ENCODE measurements at places on chromosomes 6 and 20.

GRCh38 chr6:98044791-98045470, 761.9 kb upstream of the MMS22L start:
- DNase-seq = no peak

- no peak for DNase-seq
These were observed 5.2 kb upstream of the HMGN3 start for GRCh38 chr6:79239536-79240168.

DNA sequence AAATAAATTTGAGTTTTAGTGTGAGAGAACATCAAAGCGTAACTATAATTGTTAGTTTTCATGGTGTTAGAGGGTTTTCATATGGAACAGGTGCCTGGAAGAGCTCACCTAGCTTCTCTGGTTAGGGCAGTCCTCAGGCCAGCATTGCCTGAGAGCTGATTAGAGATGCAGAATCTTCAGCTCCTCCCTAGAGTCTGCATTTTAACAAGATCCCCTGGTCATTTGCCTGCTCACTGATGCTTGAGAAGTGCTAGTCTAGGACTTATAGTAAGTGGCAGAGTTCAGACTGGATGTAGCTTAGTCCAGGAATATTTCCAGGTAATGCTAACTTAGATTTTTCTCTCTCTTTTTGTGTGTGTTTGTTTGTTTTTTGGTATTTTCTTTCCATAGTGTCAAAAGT, 21.7 kb upstream of the SMIM26 start:
- DNase-seq = no peak

GRCh38 chr6:169853196-169854082, 102.0 kb downstream of the ERMARD start:
- no peak for DNase-seq

DNA sequence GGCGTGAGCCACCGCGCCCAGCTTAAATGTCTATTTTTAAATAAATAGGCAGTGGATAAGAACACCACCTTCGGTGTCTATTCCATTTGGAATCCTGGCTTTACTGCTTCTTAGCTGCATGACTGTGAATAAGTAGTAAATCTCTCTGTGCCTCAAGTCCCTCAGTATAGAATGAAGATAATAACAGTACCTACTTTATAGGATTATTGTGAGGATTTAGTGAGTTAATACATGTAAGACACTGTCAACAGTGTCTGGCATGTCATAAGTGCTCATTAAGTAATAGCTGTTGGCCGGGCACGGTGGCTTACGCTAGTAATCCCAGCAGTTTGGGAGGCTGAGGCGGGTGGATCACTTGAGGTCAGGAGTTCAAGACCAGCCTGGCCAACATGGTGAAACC, 10.1 kb downstream of the TPX2 start:
- DNase-seq = no peak

- no peak for DNase-seq
These were observed 55.2 kb upstream of the MAFB start for GRCh38 chr20:40744072-40744817.

GRCh38 chr6:134585517-134585873, 267.6 kb upstream of the SGK1 start:
- no peak for DNase-seq

DNA sequence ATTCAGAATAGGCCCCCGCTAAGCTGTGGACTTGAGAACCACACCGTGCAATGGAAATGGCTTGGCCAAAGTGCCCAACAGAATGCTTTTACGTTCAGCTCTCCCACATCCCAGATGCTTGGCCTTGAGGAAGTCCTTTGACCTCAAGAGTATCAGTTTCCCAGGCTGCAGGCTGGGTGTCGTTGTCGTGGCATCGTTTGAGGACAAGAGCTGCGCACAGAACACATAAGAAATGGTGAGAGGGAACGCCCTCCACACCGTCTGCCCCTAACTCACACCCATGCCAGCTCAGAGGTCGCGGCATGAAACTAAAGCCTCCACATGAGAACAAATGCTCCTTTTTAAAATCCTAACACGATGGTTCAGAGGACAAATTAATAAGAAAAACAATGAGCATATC, 37.0 kb downstream of the NFATC2 start:
- DNase-seq = no peak

DNA sequence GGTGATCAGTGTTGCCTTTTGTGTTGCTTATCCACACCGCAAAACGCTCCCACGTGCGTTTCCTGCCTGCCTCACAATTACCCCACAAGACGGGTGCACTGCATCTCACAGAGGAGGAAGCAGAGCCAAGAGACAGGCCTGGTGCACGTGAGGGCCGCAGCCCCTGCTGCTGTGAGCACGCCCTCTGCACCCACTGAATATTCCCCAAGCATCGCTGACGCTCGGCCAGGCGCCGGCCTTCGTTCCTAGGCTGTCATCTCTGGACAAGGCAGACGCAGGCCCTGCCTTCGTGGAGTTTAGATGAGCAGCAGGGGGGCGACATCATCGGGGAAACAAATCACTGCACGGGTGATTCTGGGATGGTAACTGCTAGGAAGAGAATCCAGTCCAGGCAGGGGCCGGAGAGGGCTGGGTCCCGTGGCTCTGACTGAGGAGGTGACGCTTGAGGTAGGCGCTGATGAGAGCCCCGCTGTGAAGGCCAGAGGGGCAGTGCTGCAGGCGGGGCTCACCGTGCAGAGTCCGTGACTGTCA, 162.4 kb upstream of the QKI start:
- no peak for DNase-seq

- no peak for DNase-seq
These were observed 11.1 kb upstream of the NOTCH4 start for GRCh38 chr6:32234934-32235333.

DNA sequence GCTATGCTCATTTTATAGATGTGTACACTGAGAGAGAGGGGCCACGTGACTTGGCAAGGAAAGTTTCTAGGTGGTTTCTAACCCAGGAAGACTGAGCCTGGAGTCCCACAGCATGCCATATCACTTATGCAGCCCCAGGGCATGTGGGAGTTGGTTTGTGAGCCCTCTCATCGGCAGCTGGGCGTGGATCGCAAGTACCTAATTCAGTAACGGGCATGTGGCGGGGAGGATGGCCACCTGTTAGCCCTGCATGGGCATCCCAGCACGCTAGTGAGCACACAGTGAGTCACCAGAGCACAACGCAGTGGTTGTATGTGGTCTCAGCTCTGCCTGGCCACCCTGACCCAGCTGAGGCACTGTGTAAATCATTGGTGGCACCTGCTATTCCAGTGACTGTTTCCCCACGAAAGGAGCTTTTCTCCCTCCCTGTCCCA, 88.3 kb downstream of the NINL start:
- DNase-seq = no peak

DNA sequence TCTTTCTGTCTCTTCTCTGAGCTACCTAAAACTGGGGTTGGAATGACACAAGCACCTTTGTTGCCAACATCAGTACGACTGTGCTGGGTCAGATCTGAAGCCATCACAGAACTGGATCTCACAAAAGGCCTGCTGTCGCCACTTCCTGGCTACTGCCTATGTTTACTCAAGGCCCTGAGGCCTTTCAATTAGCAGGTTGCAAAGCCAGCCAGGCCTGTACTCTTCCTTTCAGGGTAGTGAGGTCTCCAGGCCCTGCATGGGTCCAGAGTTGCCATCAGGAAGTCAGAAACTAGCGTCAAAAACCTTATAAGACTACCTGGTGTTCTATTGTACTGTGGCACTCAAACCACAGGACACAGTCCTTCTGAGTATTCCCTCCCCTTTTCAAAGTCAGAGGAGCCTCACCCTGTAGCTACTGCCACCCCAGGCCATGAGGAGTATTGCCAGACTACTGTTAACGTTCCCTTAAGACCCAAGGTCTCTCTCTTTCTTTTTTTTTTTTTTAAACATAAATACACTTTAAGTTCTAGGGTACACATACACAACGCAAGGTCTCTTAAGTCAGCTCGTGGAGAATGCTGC, 937.4 kb upstream of the GJE1 start:
- DNase-seq = no peak

DNA sequence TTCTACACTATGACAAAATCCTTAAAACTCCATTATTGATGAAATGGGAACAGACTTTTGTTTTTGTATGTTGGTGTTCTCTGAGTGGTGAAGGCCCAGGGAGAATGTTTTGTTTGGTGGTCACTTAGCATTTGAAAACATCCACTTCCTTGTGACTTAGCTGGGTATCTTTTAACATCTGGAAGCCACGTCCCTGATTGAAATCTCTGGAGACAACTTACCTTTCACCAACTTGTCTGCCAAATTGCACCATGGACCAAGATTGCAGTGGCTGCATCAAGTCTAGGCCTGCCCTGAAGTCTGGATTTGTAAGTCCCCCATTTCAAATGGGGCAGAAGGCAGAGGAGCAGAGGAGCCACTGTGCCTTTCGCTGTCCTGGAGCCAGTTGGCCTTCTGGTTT, 534 bp upstream of the EFCAB8 start:
- no peak for DNase-seq

DNA sequence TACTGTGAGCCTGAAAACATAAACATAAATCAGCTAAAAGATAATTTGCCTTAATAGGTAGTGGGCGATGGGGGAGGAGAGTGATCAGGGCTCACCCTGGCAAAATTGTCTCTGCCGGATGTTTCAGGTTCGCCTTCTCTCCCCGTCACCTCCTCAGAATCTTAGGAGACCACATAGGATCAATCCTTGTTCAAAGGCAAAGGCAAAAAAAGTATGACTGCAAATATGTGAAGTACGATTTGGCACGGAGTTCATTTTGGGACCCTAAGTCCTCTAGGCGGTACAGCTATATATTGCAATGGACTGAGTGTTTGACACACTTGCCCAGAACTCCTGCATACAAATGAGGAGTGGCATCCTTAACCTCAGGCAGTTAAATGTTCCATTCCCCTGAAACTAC, 649.2 kb upstream of the FLRT3 start:
- DNase-seq = no peak

DNA sequence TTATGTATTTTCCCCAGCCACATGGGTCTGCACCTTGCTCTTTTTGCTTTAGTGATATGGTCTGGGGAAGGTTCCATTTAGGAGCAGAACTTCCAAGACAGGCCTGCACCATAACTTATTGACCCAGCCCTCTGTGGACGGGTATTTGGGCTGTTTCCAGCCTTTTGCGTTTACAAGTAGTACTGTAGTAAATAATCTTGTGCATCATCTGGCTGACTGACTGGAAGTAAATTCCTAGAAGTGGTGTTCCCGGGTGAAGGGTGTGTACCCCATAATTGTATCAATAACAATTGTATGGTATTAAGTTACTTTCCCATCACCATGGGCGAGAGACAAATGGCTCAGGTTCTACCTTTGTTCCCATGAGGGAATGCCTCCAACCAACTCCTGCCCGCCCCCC, 31.6 kb downstream of the SPDEF start:
- no peak for DNase-seq

- no peak for DNase-seq
These were observed 372.7 kb downstream of the CBLN4 start for GRCh38 chr20:55632592-55632991.

DNA sequence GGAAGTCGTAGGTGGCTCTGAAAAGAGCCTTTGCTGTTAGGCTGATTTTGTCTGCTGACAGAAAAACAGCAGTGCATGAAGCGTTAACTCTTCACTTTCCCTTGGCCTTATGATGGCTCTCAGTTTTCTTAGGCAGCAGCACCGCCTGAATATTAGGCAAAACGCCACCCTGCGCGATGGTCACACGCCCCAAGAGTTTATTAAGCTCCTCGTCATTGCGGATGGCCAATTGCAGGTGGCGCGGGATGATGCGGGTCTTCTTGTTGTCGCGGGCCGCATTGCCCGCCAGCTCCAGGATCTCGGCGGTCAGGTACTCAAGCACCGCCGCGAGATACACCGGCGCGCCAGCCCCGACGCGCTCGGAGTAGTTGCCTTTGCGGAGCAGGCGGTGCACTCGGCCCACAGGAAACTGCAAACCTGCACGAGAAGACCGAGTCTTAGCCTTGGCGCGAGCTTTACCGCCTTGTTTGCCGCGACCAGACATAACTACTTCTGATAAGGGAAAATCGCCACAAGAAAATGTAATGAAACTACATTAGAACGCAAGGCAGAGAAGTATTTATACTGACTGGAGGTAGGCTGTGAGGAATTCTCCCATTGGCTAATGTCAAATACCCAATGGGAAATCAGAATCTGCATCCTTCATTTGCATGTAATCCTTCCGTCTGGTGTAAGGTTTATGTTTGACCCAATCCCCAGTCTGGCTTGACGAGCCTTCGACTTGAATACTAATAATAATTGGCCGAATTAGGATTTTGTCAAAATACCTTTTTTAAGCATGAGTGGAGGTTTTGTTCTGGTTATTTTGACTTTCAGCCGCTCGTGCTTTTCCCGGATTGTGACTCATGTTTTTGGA, 53.9 kb upstream of the HFE start:
- DNase-seq = peak; percentile 86

GRCh38 chr6:155347800-155348199, 33.5 kb upstream of the TFB1M start:
- no peak for DNase-seq

- no peak for DNase-seq
These were observed 64.9 kb upstream of the PAX1 start for GRCh38 chr20:21640556-21640955.

GRCh38 chr20:25418776-25419175, 11.3 kb downstream of the GINS1 start:
- DNase-seq = no peak

GRCh38 chr6:33813990-33814985, 10.5 kb upstream of the MLN start:
- no peak for DNase-seq

DNA sequence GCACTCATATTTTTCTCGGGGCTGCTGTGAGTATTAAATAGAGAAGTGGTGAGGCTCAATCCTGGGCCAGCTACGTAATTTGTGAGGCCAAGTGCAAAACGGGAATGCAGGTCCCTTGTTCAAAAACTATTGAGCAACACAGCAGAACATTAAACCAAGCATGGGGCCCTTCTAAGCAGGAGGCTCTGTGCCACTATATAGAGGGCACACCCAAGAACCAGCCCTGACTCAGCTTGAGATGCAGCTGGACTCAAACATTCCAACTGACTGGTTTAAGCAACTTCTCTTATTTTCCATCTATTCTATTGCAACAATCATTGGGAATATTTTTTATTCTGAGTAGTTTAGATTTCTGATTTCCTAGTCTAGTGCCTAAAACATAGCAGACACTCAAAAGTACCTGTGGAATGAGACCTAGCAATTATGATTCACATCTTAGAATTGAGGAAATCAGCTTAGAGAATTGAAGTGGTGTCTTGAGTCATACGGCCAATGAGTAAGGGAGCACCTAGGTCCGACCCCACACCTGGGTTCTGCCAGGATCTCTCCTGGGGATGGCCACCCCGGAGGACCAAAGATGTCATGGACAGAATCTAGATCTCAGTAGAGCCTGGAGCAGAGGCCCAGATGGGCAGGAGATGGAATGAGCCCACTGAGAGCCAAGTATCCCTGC, 1.3 kb downstream of the SIRPB2 start:
- no peak for DNase-seq

DNA sequence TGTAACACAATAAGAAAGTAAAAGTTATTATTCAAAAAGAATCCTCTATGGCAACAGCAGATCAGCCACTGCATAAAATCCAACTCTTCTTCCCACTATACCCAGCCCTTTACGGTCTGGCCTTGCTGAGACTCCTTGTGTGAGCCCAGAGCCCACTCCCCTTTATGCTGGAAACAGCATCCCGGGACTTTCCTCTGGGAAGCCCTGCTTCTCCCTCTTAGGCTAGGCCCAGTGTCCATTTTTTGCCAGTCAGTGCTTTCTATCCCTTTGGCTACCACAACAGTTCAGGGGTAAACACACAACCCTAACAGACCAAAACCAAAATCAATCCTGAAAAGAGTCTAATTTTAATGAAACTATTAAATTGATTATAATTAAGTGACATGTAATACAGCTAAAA, 20.6 kb downstream of the FKBP5 start:
- no peak for DNase-seq

GRCh38 chr6:160167604-160168399, 46.2 kb downstream of the SLC22A1 start:
- no peak for DNase-seq

Data from cerebellar nuclear complex (tissue), 1 donor.